ENCODE measurements at places on chromosomes 5 and 9.

DNA sequence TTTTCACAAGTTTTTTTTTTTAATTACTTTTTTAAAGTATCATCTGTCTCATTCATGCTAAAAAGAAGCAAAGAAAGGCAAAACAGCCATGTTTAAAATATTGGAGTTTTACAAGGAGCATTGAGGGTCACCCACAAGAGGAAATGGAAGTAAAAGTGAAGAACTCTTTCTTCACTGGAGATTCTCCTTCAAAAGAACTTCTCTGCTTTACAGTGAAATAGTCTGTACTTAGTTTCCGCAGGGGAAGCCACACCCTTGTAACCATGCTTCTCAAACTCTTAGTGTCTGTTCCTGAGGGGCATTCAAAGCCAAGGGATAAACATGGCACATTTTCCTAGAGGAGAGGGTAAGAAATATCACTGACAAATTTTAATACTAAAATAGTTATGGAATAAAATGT, 8.6 kb downstream of the C9orf72 start:
- DNase-seq = no peak

- no peak for DNase-seq
Measured at GRCh38 chr5:178131446-178131996, 707 bp downstream of the RMND5B start.

DNA sequence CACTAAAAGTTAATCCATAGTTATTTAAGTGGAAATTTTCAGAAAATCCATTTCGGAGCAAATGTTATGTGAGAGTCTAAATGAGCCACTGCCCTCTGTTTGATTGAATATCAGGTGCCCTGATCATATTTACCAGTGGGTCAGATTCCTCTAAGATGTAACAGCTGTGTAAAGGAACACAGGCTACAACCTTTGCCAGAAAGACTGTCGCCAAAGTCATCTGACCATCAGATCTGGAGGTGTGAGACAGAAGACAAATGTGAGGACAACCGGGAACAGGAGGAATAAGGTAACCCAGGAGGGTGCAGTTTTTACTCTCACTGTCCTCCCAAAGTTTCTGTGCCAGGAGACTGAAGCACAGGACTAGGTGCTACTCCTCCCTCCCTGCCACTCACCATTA, 90.8 kb downstream of the CAAP1 start:
- no peak for DNase-seq

DNA sequence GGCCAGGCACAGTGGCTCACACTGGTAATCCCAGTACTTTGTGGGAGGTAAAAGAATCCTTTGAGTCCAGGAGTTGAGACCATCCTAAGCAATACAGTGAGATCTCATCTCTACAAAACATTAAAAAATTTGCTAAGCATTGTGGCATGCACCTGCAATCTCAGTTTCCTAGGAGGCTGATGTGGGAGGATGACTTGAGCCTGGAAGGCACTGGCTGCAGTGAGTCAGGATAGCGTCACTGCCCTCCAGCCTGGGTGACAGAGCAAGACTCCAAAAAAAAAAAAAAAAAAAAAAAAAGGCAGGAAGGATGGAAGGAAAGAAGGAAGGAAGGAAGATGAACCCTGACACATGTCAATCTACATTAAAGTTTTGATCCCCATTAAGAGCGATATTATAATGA, 1452.2 kb upstream of the ACO1 start:
- DNase-seq = no peak

GRCh38 chr9:78146241-78146640, 89.6 kb upstream of the CEP78 start:
- DNase-seq = no peak
